CD4-positive, alpha-beta T cell treated with Interleukin-6 at 100 ng/mL for 8 hours (primary cell): ENCODE measurements at places on chromosomes 1 and 21.

DNA sequence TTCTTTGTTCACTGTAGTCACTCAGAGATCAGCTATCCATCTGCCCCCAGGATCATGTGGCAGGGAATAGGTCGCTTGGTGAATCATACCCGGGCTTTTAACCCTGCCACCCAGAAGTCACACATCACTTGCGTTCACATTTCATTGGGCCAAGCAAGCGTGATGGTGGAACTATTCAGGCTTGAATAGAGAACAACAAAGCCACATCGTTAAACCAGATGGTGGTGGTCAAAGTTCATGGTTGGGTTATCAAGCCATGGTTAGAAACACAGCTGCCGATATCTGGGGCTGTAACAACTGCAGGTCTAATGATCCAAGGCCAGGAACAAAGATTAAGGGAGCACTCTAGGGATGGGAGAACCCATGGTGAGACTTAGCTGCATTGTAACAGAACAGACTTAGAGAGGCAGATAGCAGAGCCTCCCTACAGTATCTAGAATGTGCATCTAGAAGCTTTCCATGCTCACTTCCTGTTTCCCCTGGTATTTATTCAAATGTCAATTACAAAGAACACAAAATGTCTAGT, 40.0 kb upstream of the PTPRC start:
- DNase-seq = no peak

DNA sequence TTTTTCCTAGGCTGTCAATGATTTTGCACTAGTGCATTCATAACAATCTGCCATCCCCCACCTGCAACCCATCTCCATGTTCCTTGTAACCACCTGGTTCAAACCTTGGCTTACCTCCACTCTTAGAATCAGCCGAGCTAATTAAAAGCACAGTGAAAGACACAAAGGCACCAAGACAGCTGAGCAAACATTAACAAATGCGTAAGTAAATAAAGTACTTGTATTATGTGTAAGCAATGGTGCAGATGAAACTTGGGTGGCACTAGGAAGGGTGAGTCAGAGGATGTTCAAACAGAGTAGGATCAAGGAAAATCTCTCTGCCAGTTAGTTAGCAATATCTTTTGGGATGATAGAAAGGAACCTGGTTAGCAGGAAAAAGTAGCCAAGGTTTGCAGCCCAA, 5.1 kb upstream of the FOXJ3 start:
- no peak for DNase-seq

- no peak for DNase-seq
Observed at GRCh38 chr1:214678386-214678785, 75.4 kb downstream of the CENPF start.

- no peak for DNase-seq
Observed at GRCh38 chr1:167196166-167196565, 24.5 kb upstream of the POU2F1 start.

GRCh38 chr1:58440696-58441095, 105.8 kb downstream of the OMA1 start:
- DNase-seq = no peak

- DNase-seq = peak; percentile 7
Observed at GRCh38 chr1:36609241-36610027, 126.7 kb upstream of the CSF3R start.

DNA sequence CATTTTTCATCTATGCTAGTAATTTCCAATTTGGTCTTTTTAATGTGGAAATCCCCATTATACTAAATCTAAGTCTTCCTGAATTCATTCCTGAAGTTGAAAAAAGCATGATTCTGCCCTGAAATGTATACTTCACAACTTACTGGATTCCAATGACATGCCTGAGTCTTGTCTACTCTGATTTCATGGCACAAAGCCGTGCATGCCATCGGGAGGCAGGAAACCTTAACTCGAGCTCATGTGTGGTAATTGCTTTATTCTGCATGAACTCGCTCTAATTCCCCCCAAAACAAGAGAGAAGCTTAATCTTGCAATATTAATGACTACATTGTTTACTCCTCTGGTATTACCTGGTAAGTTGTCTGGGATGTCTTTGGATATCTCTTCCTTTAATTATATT, 39.6 kb upstream of the PBX1 start:
- no peak for DNase-seq

- no peak for DNase-seq
Observed at GRCh38 chr1:171083222-171083621, 7.5 kb upstream of the FMO3 start.

DNA sequence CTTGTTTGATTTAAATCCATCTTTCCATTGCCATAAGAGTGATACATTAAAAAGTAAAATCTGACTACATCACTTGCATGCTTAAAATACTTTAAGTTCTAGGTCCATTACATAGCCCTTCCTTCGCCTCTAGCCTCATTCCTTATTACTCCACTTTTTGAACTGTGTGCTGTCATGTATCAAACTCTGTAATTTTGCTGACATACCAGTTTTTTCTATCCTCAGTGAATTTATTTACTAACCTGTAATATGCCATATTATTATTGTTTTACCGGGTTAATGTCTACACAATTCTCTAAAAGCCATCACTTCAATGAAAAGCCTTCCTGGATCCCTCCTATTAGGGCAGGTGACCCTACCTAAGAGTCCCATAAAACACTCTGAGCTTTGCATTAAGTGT, 4.9 kb upstream of the SPRR2G start:
- no peak for DNase-seq

DNA sequence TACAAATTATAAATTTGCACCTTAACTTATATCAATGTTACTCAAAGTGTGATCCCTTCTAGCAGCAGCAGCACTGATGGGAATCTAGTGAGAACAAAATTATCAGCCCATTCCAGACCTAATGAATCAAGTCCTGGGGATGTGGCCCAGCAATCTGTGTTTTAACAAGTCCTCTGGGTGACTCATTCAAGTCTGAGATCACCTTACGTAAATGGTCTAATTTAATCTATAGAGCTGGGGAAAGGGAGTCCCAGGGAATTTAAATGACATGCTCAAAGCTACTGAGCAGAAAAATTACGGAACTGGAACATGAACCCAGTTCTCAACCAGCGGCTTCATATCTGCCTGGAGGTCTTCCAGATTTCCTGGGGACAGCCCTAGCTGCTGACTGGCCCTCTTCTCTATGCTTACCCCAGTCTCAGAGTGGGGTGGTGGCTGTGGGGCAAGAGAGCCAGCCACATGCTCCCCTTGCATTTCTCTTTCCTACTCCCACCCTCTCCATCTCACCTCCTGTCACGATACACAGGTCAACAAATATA, 220.0 kb downstream of the TM2D1 start:
- no peak for DNase-seq

DNA sequence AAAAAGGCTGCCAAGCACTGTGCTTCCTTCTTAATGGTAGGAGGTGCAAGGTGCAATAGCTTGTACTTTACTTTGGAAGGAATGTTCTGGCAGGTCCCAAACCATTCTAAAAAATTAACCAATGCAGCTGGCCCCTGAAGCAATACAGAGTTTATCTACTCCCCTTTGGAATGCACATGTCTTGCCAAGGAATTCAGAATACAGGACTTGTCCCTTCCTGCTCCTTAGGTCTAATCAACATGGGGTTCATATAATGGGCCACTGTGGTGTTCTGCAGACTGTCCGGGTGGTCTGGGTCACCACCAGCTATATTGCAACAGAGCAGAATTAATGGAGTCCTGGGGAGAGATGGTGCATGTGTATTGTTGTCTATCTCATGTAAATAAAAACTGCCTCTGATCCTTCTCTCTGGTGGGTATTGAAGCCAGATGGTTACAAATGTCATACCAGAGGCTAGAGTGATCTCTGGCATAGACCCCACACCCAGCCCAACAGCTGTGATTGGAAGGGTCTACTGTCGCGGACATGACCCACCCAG, 112.8 kb downstream of the RIPK4 start:
- no peak for DNase-seq

DNA sequence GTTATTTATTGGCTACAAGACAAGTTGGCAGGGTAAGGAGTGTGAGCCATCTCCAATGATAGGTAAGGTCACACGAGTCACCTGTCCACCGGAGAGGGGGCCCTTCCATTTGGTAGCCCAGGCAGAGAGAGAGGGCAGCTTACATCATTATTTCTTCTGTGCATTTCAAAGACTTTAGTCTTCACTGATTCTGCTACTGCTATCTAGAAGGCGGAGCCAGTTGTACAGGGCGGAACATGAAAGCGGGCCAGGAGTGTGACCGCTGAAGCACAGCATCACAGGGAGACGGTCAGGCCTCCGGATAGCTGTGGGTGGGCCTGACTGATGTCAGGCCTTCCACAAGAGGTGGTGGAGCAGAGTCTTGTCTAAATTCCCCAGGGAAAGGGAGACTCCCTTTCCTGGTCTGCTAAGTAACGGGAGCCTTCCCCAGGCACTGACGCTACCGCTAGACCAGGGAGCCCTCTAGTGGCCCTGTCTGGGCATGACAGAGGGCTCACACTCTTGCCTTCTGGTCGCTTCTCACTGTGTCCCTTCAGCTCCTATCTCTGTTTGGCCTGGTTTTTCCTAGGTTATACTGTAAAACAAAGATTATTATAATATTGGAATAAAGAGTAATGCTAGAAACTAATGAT, 36.7 kb downstream of the ZNF695 start:
- peak; percentile 34 for DNase-seq

GRCh38 chr1:154155251-154155650, 378 bp upstream of the NUP210L start:
- DNase-seq = no peak

DNA sequence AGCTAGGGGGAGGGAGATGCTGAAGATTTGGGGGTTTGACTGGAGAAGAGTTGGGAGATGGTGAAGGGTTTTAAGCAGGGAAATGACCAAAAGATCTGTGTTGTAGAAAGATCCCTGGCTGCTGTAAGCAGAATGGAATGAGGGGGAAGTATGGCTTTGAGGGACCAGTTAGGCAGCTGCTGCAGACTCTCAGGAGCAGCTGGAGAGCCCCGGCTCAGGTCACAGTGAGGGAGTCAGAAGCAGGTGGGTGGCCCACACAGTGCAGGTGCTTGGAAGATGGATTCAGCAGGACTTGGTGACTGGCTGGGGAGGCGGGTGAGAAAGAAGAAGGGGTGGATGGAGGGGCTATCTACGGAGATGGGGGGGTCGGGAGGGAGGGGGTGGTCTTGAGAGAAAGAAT, 35.7 kb downstream of the EDN2 start:
- no peak for DNase-seq

DNA sequence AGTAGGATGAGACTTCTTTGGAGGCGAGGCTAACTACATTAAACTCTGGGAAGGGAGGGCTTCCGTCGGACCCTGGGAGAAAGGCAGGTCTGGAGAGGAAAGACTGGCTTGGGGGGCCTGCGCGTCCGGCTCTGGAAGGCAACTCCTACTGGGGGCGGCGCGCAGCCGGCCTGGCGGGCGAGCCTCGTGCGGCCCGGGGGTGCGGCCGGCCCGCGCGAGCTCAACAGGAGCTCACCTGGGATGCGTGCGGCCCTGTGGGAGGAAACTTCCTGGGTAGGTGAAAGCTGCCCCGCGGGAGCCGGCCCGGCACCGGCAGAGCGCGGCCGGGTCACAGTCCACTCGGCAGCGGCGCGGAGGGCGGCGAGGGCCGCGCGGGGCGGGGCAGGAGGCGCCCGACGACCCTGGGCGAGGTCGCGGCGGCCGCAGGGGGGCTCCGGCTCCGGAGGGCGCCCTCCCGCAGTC, 449 bp downstream of the EPS15 start:
- DNase-seq = peak; percentile 10

GRCh38 chr1:81702079-81702715, 98.5 kb upstream of the ADGRL2 start:
- no peak for DNase-seq

GRCh38 chr1:166330096-166330495, 163.3 kb upstream of the FAM78B start:
- no peak for DNase-seq

- no peak for DNase-seq
Observed at GRCh38 chr1:26827663-26828062, 1.2 kb downstream of the ZDHHC18 start.

- DNase-seq = no peak
Observed at GRCh38 chr21:44795342-44795741, 6.3 kb downstream of the UBE2G2 start.

GRCh38 chr1:234970731-234971476, 157.7 kb downstream of the TOMM20 start:
- DNase-seq = no peak

DNA sequence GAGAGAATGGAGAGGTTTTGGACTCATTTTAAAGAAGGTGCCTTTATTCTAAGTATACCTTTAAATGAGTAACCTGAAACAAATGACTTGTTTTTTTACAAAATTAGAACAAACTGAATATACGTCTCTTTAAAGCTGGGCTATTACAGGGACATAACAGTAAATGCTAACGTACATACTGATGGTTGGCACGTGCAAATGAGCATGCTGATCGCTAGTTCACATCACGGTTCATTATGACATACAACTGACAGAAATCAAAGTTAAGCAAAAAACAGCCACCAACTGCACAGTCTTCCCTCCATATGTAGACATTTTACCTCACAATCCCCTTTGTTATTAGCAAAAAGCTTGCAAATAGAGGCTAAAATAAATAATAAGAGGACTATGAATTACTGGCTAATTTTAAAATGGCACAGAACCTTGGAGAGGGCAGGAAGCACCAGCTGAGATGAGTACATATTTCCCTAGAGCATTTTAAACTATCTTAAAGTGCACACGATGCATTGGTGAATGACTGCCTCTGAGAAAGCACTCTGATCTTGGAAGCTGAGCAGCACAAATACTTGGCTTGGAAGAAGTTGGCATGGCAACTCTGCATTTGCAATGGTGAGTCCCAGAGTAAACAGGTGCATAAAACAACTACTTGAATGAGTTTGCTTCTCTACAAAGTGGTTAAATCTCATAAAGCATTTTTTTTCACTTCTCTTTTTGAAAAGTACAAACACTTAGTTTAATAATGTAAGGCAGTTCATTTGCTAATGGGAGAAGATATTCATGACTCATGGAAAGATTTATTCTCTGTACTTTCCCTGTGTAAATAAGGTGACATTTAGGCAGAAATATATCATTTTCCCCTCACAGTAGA, 204.7 kb downstream of the LHX8 start:
- DNase-seq = no peak

DNA sequence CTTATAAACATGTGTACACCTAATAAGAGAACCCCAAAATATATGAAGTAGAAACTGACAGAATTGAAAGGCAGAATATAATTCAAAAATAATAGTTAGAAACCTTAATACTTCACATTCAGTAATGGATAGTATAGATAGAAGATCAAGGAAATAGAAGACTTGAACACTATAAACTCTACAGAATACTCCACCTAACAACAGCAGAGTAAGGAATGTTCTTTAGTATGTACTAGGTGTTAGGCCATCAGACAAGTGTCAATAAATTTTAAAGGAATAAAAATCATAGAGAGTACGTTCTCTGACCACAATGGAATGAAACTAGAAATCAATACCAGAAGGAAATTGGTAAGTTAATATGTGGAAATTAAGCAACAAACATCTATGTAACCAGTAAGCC, 16.6 kb downstream of the ZNF644 start:
- no peak for DNase-seq

GRCh38 chr1:175720023-175720422, 23.4 kb downstream of the TNR start:
- DNase-seq = no peak

- no peak for DNase-seq
Observed at GRCh38 chr1:166978821-166979220, 3.5 kb upstream of the ILDR2 start.
